ENCODE measurements at places on chromosomes 4 and X. TPM values are rescaled to one million over a fixed set of nuclear protein-coding genes. Genes with fewer than 3 reads are reported as not detected.

- DNase-seq = no peak
These were observed 11.9 kb upstream of the DCAF4L1 start for GRCh38 chr4:41969671-41970070.

DNA sequence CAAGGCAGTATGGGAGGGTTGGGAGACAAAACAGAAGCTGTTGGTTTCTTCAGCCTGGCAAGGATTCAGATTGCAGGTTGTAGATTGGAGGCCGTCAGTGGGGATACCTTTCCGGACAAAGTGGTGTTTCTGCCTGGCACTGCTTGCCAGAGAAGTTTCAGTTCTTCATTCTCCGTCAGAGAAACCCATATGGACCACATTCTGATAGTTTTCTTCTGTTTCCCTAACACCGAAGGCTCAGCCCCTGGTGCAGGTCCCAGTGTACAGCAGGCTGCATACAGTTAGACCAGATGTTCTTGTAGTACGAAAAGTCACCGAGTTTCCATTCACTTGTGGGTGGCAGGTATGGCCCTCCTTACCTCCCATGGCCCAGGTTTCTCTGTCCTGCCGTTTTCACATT, 107.3 kb downstream of the PTTG2 start:
- DNase-seq = no peak

DNA sequence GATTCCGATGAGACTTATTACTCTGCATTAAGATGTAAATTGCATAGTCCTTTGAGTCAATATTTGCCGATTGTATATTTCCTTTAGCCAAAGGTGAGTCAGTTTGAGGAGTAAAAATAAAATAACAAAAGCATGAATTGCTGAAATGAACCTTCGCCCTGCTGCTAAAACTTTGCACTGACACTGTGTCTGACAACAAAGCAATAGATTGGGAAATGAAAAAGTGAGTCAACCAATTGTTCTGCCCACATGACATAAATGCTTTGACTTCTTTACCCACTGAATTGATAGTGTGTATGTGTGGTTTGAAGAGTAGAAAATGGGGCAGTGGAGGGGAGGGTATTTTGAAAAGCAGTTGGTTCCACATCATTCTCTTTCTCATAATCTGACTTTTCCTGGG, 88.4 kb upstream of the AFF2 start:
- DNase-seq = no peak

- no peak for DNase-seq
These were observed 1162.8 kb upstream of the PRKX start for GRCh38 chrX:4876268-4876667.

Gene FAM9C
- 0.17 TPM for polyA plus RNA-seq

DNA sequence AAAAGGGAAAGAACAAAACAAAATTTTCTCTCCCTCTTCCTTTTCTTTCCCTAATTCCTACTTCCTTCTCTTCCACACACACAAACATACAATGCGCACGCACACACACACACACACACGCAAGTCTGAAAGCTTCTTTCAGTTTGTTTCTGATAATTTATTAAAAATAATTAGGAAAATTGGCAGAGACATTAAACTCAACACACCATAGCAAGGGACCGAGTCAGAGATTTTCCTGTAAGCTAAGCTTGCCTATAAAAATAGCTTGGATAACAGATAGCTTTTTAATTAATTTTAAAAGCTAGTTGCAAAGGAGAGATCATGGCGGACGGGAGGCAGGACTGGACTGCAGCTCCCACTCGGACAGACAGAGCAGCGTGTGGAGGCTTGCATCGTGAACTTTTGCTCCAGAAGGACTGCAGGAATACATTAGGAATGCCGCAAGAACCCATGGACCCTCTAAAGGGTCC, 92.6 kb upstream of the MAPK10 start:
- DNase-seq = peak; percentile 38

GRCh38 chr4:54017308-54017707, 47.1 kb downstream of the CHIC2 start:
- no peak for DNase-seq

DNA sequence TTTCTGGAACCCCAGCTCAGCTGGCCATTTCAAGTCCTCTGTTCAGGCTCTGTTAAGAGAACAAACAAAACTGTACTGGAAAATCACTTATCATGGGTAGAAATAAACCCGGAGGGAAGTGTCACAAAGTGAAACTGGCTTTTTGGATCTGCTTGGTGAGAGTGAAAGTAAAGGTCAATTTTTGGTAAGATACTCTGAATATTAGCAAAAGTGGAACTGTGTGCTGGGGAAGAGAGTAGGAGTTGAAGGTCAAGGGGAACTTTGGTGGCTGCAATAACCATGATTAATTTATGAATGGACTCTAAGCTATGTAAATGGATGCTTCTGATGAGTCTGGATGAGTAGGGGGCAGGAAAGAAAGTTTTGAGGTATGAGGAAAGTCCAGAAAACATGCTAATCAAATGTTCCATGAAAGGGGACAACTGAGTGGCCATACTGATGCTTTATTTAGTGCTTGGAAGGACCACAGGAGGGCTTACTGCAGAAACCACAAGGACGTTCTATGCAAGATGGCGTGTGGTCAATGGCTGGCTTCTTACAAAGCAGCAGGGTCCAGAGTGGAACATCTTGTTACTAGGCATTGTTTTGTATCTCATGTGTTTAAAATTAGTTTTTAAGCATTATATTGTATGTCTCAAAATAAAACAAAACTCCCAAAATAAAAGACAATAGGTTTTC, 36.8 kb upstream of the TNIP3 start:
- DNase-seq = no peak

DNA sequence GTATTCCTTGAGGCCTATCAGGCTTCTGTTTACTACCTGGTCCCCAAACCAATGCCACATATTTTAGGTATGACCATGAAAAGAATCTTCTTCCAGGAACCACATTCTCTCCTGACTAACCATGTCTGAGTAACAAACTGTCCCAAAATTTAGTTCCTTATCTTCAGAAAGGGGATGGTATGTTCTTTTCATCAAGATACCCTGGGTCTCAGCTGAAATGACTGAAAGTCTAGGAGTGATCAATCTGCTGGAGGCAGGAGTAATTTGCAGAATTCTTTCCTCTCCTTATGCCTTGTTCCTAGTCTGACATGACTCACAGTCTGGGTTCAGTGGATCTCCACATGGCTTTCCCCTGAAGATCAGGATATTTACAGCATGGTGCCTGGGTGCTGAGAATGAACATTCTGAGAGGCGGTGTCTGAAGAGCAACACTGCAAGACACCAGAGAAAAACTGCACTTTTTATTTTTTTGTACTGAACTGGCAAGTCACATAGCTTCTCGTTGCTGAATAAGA, 665.5 kb downstream of the TLL1 start:
- DNase-seq = no peak

Gene BMPR1B
- polyA plus RNA-seq = 17.8 TPM

DNA sequence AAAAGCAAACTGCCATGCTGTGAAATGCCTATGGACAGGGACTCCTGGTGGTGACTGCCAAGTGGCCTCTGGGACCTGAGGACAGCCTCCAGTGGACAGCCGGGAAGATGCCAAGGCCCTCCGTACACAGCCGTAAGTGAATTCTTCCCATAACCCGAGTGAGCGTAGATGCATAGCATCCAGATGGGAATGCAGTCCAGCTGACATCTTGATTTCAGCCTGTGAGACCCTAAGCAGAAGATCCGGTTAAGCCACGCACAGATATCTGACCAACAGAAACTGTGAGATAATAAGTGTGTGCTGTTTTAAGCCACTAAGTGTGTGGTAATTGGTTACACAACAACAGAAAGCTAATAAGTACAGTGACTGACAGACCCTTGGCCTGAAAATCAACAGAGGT, 55.9 kb downstream of the TMEM156 start:
- no peak for DNase-seq

Gene RTL5
- 21.4 TPM for polyA plus RNA-seq

GRCh38 chr4:24973747-24974601, 56.8 kb downstream of the LGI2 start:
- peak; percentile 59 for DNase-seq

GRCh38 chr4:14092741-14093140, 465.2 kb upstream of the BOD1L1 start:
- no peak for DNase-seq

Gene NSDHL
- polyA plus RNA-seq = 30.9 TPM

- no peak for DNase-seq
These were observed 353.1 kb upstream of the SPOCK3 start for GRCh38 chr4:167587361-167587760.

Gene ZBED1
- 45.4 TPM for polyA plus RNA-seq

Gene LRCH2
- 14.1 TPM for polyA plus RNA-seq

Gene P2RY8
- polyA plus RNA-seq = 1.7 TPM

Gene IL9R
- 0.11 TPM for polyA plus RNA-seq

GRCh38 chrX:46125111-46125510, 420.1 kb downstream of the ZNF674 start:
- DNase-seq = no peak

- DNase-seq = no peak
These were observed 10.3 kb downstream of the PLCXD1 start for GRCh38 chrX:291411-291901.

DNA sequence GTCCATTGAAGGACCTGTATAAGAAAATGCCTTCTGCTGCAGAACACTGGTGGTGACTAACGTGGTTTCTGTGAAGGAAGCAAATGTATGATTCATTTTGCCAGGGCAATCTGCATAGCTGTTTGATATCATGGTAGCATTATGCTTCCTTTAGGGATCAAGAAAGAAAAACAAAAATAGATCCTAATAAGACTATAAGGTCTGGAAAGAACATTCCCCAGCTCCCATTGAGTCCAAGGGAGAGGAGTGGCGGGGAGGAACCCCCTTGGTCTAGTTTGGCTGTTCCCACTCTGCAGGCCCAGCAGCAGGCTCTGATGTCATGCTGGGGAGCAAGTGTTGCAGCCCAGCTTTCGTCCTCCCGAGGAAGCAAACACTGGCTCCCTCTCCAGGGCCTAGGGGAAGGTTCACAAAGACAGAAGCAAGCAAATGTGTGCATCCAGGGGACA, 154.5 kb upstream of the GALNT7 start:
- DNase-seq = no peak

GRCh38 chr4:117400039-117400835, 314.9 kb upstream of the TRAM1L1 start:
- no peak for DNase-seq

Gene RASL11B
- polyA plus RNA-seq = 37.3 TPM

- DNase-seq = no peak
These were observed 79.9 kb downstream of the SLC9A6 start for GRCh38 chrX:136065044-136065671.

Gene SLC39A8
- 27.0 TPM for polyA plus RNA-seq

GRCh38 chr4:183507925-183508696, 3.3 kb downstream of the ING2 start:
- no peak for DNase-seq

GRCh38 chr4:138188406-138189084, 53.6 kb downstream of the SLC7A11 start:
- no peak for DNase-seq

- no peak for DNase-seq
These were observed 340.4 kb upstream of the FAT1 start for GRCh38 chr4:187064033-187064432.

DNA sequence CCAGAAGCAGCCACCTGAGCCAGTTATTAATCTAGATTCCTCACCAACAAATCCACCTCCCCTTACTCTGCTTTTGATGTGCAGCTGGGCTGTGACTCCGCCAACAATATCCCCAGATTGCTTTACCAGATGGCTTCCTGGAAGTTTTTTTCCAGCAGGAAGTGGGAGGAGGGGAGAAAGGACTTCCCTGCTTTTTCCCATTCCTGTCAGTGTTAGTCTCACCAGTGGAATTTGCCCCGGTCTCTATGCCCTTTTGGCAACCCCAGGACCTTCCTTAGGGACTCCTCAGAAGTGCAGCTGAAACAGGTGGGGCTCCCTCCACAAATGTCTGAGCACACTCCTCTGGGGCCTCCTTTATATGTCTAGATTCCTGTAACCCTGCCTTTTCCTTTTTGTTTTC, 465.2 kb upstream of the IGFBP7 start:
- no peak for DNase-seq

- no peak for DNase-seq
These were observed 69.9 kb downstream of the SEL1L3 start for GRCh38 chr4:25792876-25793275.

DNA sequence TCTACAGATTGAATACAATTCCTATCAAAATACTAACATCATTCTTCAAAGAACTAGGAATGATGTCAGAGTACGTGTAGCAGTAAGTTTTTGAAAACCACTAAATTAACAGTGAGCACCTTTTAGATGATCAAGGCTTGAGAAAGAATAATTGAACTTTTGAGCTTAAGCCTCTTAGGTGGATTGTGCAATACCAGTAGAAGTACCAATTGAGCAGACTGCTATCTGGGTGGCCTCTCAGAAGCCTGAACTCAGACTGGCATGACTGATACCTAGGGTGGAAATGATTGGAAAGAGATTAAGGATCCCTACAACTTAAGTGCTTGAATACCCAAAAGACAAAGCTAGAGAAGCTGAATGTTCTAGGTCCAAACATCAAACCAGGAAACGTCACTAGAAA, 200.3 kb upstream of the GALNTL6 start:
- no peak for DNase-seq

DNA sequence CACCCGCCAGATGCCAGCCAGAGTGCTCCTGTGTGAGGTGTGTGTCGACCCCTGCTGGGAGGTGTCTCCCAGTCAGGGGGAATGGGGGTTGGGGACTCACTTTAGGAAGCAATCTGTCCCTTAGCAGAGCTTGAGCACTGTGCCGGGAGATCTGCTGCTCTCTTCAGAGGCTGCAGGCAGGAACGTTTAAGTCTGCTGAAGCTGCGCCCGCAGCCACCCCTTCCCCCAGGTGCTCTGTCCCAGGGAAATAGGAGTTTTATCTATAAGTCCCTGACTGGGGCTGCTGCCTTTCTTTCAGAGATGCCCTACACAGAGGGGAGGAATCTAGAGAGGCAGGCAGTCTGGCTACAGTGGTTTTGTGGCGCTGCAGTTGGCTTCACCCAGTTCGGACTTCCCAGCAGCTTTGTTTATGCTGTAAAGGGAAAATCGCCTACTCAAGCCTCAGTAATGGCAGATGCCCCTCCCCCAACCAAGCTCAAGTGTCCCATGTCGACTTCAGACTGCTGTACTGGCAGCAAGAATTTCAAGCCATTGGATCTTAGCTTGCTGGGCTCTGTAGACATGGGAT, 80.8 kb downstream of the CCSER1 start:
- no peak for DNase-seq

GRCh38 chr4:18366892-18367291, 345.3 kb upstream of the LCORL start:
- no peak for DNase-seq

Gene FAM47E
- polyA plus RNA-seq = 9.2 TPM
